COR-L47 (cell line): ENCODE measurements at places on chromosomes 4 and X.

GRCh38 chrX:151701071-151701470 lies 5.8 kb downstream of the PRRG3 start:
- no peak for DNase-seq

- DNase-seq = no peak
These were observed 10.4 kb downstream of the CSTF2 start for GRCh38 chrX:100830547-100830946.

DNA sequence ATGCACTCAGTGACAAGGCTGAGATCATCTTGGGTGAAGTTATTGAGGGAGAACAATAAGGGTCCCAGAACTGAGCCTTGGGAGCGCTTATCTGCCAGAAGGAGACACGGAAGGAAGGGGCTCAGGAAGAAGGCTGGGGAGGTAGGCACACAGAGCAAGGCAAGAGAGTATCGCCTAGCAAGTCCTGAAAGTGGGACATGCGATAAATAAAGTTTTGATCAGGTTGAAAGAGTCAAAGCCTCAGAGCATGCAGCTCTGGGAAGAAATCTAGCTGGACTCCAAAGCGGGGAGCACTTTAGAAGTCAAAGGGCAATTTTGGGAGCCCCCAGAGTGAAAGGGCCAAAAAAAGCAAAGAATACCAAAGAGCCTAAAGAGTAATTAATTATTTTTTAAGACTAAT lies 17.7 kb upstream of the ANXA3 start:
- no peak for DNase-seq

DNA sequence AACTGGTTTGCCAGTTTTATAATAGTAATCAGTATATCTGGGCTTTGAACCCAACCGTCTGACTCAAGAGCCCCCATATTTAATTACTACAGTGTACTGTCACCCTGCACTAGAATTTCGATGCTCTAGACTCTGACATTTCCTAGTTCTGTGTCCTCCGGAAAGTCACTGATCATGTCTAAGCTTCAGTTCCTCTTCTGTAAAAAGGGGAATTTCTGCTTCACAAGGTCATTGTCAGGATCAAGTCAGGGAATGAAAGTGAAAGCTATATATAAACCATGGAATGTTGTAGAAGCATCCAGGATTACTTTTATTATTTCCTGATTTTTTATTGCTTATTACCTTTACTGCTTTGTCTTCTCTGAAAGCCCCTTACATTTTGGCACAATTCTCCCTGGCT lies 4.0 kb upstream of the KCNIP4 start:
- DNase-seq = no peak

DNA sequence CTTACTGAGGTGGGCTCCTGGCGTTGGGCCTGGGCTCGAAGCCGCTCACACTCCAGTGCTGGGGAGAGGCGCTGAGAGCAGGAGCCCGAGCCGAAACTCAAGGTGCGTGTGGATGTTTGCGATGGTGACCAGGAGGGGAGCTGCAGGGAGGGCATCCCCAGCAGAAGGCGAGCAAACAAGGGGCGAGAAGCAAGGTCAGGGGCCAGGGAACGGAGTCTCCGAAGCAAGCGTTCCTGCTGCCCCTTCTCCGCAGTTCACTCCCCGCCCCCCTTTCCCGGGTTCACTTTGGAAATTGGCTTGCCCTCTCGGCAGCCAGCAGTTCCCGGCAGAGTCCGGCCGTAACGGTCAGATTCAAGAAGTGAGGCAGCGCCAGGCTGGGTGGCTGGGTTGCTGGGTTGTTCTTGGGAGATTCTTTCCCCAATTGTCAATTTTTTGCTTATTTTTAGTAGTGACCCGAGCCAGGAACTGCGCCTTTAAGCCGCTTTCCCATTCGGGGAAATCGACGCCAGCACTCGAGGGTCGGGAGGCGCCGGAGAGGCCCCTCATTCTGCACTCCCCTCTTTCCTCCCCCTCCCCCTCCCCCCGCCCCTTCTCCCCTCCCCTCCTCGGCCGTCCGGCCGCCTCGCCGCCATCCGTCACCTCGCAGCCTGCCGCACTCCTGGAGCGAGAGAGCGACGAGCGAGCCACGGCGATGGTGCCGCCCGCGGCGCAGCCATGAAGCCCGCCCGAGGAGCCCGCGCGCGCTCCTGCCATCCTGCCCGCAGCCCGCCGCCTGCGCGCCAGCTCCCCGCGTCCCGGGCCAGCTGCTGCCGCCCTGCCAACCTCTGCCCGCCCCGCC lies at the start of gene FRMPD3:
Gene FRMPD3 (plus strand): TSS at position 655 of the 838 bp plus-strand sequence. CDS start 76,937 bp downstream, outside the sequence.
- DNase-seq = no peak
